ENCODE measurements at places on chromosomes 1 and 21.

GRCh38 chr1:201001962-201002361 is 21.6 kb downstream of the KIF21B start:
- no peak for DNase-seq

DNA sequence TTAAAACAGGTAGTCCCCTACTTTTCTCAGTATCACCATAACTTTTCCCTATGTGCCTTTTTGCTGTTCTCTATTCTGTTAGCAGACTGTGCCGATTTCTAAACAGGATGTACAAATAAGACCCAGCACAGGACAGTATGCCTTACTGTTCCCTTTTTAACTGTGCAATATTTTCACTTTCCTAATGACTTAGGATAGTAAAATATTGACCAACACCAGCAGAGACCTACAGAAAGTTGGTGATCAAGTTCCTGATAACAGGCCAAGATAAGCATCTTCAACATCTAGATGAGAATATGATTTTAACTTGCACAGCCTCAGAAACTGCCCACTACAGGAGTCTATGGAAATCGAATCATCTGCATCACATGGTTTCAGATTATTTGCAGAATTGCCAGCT is 42.0 kb downstream of the ADSS2 start:
- DNase-seq = no peak

GRCh38 chr1:73832276-73833181 is 365.4 kb downstream of the LRRIQ3 start:
- no peak for DNase-seq

GRCh38 chr1:204435872-204436271 is 24.3 kb upstream of the PPP1R15B start:
- no peak for DNase-seq

DNA sequence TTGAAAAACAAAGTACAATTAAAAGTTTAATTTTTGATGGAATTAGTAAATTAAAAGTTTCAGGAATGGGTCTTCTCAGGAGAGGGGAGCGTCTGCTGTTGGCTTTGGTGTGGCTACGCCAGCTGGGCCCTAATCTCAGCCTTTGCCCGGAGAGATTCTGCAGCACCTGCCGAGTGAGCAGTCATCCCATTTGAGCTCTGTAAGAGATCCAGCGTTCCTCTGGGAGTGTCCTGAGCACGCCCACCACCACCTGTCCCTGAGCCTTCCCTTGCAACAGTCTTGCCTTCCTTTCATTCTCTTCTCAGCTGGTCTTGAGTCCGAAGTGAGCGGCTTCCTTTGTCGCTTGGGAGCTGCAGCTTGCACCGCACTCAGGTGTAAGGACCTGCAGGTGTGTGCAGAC is 263.1 kb downstream of the CAMTA1 start:
- no peak for DNase-seq

- DNase-seq = no peak
Measured at GRCh38 chr1:36119456-36119855, 5.6 kb downstream of the COL8A2 start.

GRCh38 chr1:66335859-66336640 is 197.9 kb upstream of the SGIP1 start:
- no peak for DNase-seq

DNA sequence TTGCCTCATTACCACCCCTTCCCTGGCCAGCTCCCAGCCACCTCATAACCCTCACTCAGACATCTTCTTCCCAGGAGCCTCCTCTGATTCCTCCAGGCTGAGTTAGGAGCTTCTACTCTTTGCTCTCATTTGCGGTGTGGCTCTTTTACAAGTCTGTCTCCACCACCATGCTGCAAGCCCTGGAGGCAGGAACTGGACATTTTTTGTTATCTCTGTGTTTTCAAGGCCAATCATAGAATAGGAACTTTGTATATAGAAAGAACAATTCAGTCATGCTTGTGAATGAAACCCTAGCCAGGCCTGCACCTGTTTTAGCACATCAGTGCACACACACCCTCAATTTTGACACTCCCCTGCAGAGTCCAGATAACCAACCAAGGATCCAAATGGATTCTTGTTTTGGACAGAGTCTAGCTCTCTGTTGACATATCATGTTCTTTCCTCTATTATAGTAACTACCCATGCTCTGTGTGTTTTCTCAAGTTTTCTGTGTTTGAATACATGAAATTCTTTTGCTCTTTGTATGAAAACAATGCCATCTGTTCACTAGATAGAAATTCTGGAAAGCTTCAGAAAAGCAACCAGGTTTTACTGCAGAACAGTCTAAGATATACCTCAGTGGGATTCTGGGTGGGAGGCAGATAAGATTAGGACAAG is 60.9 kb upstream of the ZNF648 start:
- no peak for DNase-seq

- DNase-seq = no peak
Measured at GRCh38 chr21:35405981-35406380, 356.9 kb upstream of the RUNX1 start.

DNA sequence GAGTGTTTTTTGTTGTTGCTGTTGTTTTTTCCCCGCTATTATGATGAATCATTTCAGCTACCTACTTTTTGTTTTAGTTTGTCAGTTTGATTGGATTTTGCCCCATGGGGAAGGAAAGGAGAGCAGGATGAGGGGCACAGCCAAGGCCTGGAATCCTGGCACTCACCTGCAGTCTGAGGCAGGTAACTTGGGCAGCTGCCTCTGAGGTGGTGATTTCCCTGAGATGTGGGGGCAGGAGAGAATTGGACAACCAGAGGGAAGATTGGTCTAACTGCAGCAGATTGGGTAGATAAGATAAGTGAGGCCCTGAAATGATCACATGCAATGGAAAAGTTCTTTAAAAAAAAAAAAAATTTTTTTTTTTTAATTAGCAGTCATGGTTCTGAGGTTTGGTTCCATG is 1.5 kb upstream of the LAX1 start:
- DNase-seq = no peak

- no peak for DNase-seq
Measured at GRCh38 chr1:221271701-221272100, 392.5 kb downstream of the HLX start.

DNA sequence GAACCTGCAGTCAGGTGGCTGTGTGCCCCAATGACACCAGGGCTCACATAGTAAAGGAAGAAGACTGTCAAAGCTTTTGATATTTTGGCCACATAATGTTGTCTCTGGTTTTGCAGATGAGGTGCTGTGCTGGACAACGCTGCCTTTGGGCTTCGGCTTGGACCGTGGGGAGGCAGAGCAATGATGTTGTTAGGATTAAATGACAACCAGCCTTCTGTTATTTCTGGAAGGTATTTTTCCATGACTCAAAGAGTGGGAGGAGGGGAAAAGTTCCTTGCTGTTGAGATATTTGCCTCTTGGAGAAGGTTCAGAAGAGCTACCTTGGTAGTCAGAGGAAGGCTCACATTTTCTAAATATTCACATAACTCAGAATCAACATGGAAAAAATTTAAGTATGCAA is 187.3 kb upstream of the GALNT2 start:
- no peak for DNase-seq

DNA sequence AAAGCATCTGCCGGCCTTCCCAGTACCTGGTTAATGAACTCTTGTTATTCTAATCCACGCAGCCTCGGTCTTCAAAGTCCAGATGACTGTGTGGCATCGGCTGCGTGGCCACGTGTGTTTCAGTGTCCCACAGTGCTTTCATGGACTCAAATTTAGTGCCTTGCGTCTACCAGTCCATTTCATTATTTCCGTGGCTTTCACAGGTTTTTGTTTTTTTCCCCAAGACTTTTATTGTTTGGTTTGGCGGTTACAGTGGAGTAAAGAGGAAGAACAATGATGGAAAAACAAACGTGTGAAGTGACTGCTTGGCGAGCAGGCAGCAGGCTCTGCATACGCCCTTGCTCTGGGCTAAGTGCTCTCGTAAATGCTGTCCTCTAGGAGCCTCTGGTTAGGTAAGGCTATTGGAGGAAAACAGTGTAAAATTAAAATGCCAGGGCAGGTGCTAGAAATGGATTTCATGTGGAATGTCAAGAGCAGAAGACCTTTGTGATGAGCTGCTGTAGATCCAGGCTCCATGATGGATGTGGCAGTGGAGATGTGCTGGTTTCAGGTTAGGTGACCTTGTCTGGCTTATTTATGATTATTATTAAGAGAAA is 536.3 kb downstream of the KIF26B start:
- no peak for DNase-seq

GRCh38 chr1:244065960-244066388 is 14.9 kb downstream of the ZBTB18 start:
- no peak for DNase-seq

- no peak for DNase-seq
Measured at GRCh38 chr1:222787729-222788128, 27.1 kb upstream of the DISP1 start.

- no peak for DNase-seq
Measured at GRCh38 chr1:68379085-68379478, 70.7 kb downstream of the RPE65 start.

GRCh38 chr1:6234502-6235295 is 1.1 kb downstream of the ICMT start:
- no peak for DNase-seq

GRCh38 chr1:13769212-13769611 is 69.2 kb downstream of the PRDM2 start:
- no peak for DNase-seq

DNA sequence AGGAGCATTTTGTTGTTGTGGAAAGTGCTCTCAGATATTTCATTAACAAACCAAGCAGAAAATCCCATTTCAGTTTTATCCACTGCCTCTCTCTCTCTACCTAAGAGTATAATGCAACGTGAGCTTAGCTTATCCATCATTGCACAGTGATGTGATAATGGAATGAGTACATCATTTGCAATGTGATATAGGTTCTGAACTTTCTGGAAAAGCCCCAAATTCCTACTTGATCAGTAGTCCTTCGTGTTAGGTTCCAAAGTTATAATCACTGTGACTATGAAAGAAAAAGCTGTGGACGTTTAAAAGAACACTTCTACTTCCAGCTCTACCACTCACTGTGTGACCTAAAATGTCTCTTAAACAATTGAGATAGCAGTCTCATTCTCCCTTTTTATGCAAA is 76.4 kb upstream of the PRMT6 start:
- no peak for DNase-seq

DNA sequence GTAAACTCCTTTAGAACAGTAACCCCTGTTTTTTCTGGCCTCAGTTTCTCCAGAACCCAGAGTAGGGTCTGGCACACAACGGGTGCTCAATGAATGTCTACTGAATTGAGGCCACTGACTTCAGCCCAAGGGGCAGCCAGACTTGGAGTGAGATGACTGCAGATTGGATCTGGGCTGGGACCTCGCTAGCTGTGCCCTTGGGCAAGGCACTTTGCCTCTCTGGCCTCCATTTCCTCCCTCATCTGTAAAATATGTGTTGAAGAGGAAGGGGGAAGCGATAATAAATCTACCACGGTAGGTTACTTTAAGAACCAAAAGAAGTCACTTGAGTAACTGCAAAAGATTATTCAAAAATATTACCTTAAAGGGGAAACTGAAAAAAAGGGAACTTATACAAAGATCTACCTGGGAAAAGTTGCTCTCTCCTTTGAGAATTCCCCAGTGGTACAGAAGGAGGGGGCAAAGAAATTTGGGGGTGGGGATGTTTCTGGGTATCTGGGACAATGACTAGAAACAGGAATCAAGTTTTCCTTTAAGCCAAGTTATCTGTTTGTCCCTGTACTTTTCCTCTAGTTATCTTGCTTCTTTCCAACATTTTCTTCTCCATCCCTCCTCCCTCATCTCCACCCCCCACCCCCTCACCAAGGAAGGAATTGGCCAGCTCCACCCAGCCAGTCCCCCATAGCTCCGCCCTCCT is 394 bp upstream of the GRHL3 start:
- no peak for DNase-seq

DNA sequence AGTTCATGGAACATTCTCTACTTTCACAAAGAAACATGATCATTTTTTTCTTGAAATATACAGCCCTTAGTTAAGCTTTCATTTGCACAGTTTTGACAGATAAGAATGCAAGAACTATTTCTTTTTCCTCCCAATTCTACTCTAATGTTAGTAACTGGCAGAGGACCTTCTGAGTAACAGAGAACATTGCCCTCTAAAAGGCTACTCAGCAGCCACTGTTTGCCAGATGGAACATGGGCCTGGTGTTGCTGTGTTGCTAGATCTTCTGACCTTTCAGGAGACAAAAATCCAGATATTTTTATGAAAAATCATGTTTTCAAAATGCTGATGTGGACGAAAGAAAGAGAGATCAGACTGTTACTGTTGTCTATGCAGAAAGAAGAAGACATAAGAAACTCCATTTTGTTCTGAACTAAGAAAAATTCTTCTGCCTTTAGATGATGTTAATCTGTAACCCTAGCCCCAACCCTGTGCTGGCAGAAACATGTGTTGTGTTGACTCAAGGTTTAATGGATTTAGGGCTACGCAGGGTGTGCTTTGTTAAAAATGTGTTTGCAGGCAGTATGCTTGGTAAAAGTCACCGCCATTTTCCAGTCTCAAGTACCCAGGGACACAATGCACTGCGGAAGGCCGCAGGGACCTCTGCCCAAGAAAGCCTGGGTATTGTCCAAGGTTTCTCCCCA is 2.9 kb upstream of the PRDX6 start:
- no peak for DNase-seq

GRCh38 chr1:92989253-92989652 is 28.0 kb upstream of the DIPK1A start:
- no peak for DNase-seq

DNA sequence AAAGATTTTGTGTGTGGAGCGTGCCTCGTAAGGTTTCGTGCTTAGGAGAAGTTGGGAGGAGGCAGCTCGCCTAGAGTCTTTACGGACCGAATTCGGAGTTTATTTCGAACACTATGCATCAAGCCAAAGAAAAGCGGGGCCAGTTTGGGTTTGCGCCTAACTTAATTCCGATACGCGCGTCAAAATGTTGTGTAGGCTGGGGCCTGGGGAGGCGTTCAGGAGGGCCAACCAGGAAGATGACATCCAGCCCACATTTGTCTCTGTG is 6.4 kb downstream of the FOXD2 start:
- DNase-seq = no peak

GRCh38 chr21:35559829-35560225 is 500.5 kb downstream of the SETD4 start:
- DNase-seq = no peak

GRCh38 chr21:27244352-27244751 is 277.5 kb upstream of the ADAMTS5 start:
- no peak for DNase-seq

DNA sequence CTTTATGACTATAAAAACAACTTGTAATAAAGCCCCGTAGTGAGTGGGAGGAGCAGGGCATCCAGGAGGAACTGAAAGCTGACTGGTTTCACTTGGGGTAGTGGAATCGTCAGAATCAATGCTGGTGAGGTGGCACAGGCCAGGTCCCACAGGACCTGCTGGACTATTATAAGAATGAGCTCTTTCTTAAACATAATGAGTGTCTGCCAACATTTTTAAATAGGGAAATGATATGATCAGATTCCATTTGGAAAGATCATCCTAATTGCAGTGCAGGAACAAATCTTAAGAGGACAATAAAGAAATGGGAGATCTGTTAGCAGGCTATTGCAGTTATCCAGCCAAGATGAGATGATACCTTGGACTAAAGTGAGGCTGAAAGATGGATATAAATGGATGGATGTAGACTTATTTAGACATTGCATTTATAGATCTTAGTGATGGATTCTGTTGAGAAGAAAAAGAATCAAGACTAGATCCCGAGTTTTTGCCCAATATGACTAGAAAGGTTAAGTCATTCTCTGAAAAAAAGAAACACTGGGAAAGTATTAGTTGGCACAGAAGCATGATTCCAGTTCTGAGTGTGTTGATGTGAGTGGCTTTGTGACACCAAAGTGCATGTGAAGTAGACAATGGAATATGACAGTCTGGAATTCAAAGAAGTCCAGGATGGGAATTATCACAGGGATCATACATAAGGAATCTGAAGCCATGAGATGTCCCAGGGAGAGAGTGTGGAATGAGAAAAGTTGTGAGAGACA is 153.3 kb upstream of the SGIP1 start:
- DNase-seq = no peak
